Left ventricle myocardium superior (tissue), 1 donor: ENCODE measurements at places on chromosomes 11 and 22.
A peak's percentile ranks its signal among the peaks of the same experiment; 100 is the strongest.

GRCh38 chr11:86678823-86679222, 6.4 kb upstream of the ME3 start:
- DNase-seq, result no peak

- no peak for DNase-seq
These were observed 11.3 kb downstream of the VPS37C start for GRCh38 chr11:61149624-61150615.

DNA sequence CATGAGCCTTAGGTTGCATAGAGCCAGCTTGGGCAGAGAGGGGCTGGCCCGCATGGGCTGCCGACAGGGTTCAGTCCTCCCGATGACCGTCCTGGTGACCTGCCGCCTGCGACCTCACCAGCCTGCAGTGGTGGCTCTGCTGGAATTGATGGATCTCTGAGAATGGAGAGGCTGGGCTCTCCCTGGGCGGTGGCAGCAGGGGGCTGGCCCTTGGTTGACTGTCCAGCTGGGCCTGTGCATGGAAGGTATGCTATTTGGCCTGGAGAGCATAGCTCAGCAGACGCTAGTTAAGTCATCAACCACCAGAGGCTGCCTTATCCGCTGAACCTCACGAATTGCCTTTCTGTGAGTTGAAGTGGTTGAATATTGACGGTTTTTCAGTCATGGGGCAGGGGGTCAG, 19.7 kb downstream of the GRAMD4 start:
- no peak for DNase-seq

- DNase-seq, result peak; percentile 63
These were observed 11.0 kb downstream of the ZNRF3 start for GRCh38 chr22:28894334-28894733.

DNA sequence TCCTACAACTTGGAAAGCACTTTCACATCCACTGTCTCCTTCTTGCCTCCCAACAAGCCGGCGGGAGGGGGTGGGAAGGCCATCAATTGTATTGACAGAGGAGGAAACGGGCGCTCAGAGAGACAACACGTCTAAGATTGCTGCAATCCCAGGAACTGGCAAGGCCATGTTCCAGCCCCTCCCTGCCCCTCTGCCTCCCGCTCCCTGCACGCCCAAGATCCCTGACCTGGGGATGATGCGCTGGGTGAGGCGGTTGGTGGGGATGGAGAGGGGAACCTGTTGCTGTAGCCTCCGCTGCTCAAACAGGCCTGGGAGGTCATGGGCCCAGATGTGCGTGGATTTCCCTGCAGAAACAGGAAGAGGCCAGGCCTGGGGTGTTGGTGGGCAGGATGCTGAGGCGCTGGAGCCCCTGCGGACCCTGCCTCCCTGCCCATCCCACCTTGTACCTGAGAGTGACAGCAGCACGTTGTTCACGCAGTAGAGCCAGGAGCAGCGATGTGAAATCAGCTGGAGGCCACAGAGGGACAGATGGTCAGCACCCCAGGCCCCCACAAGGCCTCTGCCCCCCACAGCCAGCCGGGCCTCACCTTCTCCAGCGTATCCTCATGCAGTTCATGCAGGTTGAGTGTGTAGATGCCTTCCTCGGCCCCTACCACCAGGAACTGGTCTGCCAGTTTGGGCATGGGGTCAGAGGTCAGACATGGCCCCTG, 6.8 kb downstream of the MAP4K2 start:
- no peak for DNase-seq

DNA sequence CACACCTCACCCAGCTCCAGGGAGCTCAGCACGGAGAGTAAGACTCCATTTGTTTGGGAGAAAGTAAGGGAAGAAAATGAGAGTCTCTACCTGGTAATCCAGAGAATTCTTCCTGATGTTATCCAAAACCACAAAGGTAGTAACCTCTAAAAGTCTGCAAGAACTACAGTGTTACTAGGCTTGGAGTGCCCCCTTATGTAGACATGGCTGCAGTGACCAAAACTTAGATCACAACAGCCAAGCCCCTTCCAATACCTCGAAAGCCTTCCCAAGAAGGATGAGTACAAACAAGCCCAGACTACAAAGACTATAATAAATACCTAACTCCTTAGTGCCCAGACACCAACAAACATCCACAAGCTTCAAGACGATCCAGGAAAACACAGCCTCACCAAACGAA, 4.9 kb downstream of the UBE2L6 start:
- DNase-seq, result no peak

- DNase-seq, result no peak
These were observed 5.9 kb downstream of the VSIG10L2 start for GRCh38 chr11:125951731-125952130.

DNA sequence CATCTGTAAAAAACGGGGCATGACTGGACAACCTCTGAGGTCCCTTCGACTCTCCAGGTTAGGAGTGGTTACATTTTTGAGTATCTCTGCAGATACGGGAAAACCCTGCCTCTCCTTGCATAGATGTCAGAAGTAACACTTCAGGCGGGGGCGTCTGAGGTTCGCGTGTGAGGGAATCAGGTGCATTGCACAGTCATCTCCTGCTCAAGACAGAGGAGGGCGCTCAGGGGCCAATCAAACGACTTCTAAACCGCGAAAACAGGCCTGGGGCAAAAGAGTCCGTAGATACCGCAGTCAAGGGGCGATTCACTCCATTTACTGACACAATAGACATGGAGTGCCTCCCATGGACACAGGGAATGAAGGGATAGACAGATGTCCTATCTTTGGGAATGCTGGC, 31.7 kb downstream of the KIRREL3 start:
- no peak for DNase-seq

DNA sequence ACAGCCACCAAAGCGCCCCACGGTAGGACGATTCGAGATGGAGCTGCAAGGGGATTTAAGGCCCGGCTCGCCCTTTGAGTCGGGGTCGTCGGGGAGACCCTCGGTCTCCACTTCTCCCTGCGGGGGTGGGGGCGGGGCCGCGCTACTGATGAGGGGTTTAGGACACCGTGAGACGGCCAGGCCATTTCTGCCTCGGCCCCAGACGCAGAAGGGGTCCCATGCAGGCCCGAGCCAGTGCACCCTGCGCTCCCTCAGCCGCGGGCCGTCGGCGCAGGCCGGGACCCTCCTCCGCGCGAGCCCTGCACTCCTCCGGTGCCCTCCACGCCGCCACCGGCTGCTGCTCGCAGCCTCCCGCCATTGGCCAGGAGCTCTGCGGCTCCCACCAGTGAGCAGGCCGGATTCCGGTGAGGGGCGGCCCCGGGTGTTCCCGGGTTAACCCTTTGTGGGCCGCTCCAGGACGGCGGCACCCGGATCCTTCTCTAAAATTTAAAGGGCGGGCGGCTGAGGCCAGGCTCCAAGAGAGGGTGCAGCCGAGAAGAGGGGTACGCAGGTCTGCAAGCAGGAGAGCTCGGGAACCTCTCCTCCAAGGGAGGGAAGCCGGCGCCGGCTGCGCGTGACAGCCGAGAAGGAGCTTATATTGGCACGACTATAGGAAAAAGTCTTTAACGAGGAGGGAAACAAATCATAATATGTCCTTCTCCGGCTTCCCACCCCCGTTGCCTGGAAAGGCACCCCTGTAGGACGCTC, 18.0 kb downstream of the CREB3L1 start:
- DNase-seq, result peak; percentile 88

- DNase-seq, result no peak
These were observed 71.4 kb downstream of the EFCAB6 start for GRCh38 chr22:43740587-43741270.

- no peak for DNase-seq
These were observed 38.6 kb upstream of the POGLUT3 start for GRCh38 chr11:108536783-108537182.

- DNase-seq, result peak; percentile 35
These were observed 30.3 kb upstream of the GRAMD4 start for GRCh38 chr22:46589871-46590271.

GRCh38 chr22:32106930-32107329, 52.2 kb downstream of the C22orf42 start:
- DNase-seq, result no peak

DNA sequence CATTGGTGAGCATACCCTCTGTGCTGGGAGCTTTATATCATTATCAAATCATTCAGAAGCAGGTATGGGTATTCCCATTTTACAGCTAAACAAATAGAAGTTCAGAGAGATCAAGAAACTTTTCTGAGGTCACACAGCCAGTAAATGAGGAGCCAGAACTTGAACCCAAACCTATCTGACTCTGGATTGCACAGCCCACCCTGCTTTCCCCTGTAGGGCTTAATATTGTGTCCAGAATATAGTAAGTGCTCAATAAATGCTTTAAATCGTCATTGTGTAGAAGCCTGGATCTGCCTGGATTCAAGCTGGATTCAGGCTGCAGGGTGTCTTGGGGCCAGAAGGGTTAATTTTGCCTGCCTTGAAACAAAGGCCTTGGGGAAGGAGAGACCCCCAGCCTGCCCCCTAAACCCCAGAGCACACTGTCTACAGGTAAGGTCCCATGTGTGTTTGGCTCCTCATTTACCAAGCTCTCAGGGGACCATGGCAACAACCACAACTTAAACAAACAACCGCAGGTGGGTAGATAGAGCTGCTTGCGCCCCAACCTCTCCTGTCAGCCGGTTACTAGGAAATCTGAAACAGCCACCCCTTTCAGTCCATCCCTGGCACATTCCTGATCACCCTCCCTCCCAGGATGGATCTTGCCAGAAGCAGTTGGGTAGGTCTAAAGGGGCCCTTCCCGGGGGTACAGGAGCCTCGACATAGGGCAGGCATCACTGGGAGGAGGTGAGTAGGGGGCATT, 3.0 kb upstream of the SEC14L3 start:
- DNase-seq, result no peak

DNA sequence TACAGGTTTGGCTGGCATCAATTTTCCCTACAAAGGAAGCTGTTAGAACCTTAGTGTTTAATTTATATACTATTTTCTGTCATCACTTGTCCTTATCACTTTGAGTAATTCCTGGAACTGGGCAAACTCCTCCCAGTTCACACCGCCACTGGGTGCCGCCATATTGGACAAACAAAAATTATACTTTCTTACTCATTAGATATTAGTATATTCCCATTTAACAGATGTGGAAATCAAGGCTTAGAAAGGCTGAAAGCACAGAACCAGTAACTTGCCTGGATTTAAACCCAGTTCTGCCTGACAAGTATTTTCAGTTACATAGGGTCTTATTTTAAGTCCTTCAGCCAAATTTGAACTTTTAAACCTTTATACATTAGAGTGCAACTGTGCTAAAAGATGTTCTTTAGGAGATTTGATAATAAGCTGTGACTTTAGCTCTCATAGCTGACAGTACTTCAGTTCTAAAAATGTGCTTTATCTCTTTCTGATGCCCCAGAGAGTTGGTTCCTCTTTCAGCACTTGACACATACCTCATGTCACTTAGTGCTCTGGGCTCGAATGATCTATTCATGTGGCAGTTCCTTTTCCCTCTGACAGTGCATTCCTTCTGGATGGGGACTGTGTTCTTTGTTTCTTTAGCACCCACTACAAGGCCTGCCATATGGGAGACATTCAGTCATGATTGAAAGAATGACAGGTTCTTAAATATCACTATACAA, 25.4 kb downstream of the COA4 start:
- DNase-seq, result no peak

- no peak for DNase-seq
These were observed 999 bp upstream of the CCDC83 start for GRCh38 chr11:85854212-85854556.

- DNase-seq, result no peak
These were observed 30.1 kb downstream of the IGSF9B start for GRCh38 chr11:133926466-133927246.

GRCh38 chr11:128331317-128331716, 256.0 kb downstream of the ETS1 start:
- DNase-seq, result no peak

DNA sequence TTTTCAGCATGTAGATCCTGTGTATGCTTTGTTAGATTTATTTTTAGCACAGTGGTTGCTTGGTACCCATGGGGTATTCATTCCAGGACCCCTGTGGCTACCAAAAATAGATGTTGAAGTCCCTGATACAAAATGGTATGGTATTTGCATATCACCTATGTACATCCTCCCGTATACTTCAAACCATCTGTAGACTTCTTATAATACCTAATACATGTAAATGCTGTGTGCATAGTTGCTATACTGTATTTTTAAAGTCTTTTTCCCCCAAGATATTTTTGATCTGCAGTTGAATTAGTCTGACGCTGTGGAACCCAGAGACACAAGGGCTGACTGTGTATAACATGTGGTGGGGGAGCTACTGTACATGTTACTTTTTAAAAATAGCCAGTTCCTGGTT, 101.1 kb downstream of the ATXN10 start:
- DNase-seq, result no peak

GRCh38 chr22:30902496-30903357, 65.8 kb downstream of the MORC2 start:
- DNase-seq, result no peak
